ENCODE measurements at places on chromosomes 1 and 21.

- no peak for DNase-seq
Observed at GRCh38 chr1:110393286-110393685, 2.5 kb upstream of the SLC16A4 start.

GRCh38 chr1:83882906-83883305 is 116.0 kb downstream of the TTLL7 start:
- DNase-seq, result peak; percentile 78

- no peak for DNase-seq
Observed at GRCh38 chr1:11652203-11652780, 1.9 kb downstream of the FBXO2 start.

DNA sequence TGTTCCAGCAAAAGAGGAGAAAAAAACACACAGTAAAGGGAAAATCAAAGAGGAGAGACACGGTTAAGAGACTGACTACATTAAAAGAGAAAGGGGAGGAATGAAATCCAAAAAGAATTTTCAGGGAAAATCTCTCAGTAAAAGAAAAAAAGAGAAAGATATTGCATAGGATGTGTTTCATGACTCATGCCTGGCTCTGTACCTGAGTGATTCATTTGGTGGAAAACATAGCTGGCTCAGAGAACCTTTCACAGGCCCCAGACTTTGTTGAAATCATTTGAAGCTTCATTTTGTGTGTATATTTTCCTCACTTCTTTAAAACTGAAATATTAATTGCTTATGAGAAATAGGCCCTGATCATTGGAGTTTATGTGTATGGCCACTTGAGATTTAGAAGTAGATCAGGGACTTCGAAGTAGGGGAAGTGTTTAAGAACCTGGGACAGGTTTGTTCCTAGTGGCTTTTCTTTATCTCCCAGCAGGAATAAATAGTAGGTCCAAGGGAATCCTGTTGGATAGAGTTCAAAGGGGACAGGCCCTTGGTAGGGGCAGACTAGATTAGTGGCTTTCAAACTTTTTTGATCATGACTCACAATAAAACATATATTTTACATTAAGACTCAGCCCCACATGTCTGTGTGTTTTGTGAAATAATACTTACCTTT is 239.1 kb upstream of the SGIP1 start:
- no peak for DNase-seq

- DNase-seq, result no peak
Observed at GRCh38 chr1:2799811-2800663, 1.5 kb downstream of the TTC34 start.

- DNase-seq, result no peak
Observed at GRCh38 chr1:74534241-74534640, 21.8 kb upstream of the LRRC53 start.

DNA sequence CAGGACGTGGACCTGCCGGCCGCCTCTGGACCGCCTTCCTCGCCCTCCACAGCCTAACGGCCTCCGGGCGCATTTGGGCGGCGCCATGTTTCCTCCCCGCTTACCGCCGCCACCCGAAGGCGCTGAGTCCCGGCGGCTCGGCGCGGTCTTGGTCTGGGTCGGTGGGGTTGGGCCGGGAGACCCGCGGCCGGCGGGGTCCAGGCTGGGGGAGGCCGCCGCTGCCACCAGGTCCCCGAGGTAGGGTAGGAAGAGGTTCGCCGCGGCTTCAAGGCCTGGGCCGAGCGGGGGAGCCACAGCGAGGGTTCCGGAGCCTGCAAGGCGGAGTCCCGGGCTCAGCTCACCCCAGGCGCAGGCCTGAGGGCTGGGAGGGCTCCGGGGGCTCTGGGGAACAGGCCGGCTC is 5.5 kb downstream of the OR2C3 start:
- no peak for DNase-seq

DNA sequence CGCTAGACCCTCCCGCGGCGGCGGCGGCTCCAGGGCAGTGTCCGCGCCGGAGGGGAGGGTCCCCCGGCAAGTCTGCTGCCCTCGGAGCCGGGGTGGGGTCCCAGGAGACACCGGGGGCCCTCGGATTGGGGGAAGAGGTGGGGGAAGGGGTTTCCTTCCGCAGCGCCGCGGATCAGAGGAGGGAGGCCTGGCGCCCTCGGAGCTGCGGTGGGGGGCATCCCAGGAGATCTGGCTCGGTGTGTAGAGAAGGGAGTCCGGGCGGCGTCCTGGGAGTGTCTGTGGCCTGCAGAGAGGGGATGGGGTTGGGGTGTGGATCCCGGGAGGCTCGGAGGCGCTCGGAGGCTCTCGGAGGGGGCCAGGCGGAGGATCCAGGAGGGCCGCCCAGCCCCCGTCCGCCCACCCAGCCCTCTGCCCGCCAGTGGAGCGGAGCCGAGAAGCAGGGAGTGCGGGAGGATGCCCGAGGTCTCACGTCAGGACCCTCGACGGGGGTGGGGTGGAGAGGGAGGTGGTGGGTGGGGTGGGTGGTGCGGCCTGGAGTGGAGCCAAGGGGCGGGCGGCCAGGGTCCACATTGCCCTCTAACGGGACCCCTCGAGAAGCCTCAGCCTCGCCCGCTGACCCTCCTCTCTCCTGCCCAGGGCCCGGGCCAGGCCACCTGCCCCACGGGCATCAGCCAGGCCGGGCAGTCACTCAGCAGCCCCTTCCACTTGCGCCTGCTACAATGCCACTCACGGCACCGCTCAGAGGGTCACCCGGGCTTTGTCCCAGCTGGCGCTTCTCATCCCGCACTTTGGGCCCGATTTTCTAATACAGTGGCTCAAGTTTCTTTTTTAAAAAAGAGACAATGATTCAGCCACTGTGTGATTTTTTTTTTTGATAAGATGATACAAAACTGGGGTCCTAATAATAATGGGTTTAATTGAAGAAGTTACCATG is 60.2 kb upstream of the ARHGEF16 start:
- no peak for DNase-seq

GRCh38 chr1:24186993-24187790 is at the start of gene IFNLR1:
Gene IFNLR1 (minus strand): TSS chr1:24187289. CDS start chr1:24187248, 41 bp downstream.
- DNase-seq, result peak; percentile 87

DNA sequence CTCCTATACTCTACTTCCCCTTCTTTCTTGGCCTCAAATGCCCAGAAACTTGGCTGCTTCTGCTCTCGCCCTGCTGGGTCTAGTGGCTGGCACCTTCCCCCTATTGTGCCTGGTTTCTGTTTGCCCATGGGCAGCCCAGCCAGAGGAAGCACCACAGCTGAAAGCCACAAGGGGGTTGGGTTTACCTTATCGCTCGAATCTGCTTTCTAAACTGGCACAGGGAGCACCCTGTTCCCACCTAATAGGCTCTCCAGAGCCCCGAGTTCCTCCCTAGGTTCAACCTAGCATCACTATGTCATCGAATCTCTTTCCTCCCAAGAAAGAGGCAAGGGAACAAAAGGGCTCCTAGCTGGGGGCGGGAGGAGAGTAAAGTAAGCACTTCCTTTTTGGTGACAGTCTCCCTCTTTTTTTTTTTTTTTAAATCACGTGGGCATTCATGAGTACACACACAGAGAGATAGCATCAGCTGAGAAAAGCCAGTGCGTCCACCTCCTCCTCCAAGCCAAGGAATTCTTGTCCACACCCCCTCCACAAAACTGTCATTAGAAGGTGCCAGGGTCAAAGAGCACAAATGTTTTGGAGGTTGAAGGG is 72.8 kb downstream of the PLEKHA6 start:
- no peak for DNase-seq

- no peak for DNase-seq
Observed at GRCh38 chr1:31382379-31382989, 9.6 kb upstream of the FABP3 start.

Data from NCI-H1436 (cell line).